ENCODE measurements at places on chromosomes 7 and 10.

DNA sequence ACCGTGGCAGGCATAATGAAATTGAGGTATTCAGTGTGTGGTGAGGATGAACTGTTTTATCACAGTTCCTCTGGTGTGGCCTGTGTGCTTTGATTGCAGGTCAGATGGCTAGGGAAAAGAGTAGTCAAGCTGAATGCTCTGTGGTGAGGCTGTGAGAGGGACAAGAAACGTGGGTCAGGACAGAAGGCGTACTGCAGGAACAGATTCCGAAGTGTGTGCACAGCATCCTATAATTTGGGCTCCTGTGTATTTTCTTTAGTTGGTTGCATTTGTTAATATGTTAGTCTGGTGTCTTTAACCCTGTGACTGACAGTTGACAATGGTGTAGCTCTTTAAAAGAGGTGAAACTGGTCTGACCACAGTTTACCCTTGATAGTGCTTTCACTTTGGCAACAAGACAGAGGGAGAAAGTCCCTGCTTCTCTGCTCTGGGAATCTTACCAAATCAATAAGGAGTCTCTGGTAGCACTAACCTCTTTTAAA lies 76.5 kb downstream of the AUTS2 start:
- DNase-seq, result no peak

GRCh38 chr7:86889501-86889900 lies 170.0 kb downstream of the ELAPOR2 start:
- DNase-seq, result no peak

DNA sequence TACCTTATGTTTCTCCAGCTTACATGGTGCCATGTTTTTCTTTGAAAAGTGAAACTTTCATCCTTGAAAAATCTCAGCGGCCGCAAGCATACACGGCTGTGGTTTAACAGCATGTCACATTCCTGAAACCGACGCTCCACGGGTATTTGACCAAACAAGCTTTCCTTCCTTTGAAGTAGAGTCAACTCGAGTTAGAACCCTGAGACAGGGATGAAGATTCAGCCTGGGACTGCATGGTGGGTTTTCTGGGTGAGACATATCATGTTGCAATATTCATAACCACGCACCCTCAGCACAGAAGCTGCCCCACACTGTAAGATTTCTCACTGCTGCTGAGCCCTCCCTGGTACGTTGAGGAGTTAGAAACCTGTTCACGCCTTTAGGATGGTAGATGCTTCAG lies 8.1 kb downstream of the CYP26A1 start:
- DNase-seq, result no peak

DNA sequence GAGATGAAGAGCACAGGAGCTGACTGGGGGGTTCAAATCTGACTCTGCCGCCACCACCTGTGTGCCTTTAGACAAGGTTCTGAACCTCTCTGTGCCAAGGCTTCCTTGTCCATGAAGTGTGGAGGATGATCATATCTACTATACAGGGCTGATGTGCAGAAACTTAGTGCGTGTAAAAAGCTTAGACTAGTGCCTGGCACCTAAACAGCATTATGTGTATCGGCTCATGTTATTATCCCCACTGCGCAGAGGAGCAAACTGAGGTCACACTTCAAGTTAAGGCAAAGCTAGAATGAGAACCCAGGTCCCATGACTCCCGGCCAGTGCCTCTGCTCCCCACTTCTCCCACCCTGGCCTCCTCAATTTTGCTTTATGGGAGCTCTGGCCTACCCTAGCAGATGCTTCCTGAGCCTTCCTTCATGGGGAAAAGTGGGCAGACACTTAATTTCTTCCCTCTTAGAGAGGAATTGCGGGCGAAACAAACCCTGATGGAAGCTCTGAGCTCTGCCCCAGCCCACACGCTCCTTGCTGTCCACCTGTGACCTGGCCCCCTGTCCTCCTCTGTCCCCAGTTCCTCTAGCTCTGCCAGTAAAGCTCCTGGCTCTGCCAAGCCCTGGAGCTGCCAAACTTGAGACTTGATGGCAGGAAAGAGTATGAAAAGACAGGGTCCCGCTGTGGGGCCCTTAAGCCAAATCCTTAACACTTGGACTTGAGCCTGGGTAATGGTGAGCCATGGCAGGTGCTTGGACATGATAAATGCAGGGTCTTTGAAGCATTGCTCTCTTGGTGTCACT lies 71.0 kb downstream of the CDH23 start:
- no peak for DNase-seq

GRCh38 chr10:7797582-7797981 lies 9.6 kb downstream of the ATP5F1C start:
- no peak for DNase-seq

GRCh38 chr7:2129323-2130095 lies 103.2 kb downstream of the MAD1L1 start:
- peak; percentile 60 for DNase-seq

GRCh38 chr10:68633281-68633680 lies 73.1 kb downstream of the TET1 start:
- no peak for DNase-seq

DNA sequence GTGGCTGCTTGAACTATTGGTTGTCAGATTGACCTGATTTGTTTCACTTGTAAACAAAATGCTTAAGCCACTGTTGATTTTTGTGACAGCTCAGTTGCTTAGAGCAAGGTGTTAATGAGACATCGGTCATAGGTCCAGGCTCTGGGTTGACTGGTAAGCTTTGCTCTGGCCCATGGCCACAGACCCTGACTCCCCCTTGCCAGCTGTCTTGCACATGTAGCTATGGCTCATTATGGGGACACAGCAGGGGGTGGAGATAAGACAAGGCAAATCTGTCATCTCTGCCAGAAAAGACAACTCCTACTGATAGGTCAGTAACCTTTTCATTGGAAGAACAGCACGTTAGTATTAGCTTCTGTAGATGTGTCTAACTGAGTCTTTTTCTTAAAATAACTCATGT lies 95.3 kb downstream of the KAT6B start:
- DNase-seq, result no peak

DNA sequence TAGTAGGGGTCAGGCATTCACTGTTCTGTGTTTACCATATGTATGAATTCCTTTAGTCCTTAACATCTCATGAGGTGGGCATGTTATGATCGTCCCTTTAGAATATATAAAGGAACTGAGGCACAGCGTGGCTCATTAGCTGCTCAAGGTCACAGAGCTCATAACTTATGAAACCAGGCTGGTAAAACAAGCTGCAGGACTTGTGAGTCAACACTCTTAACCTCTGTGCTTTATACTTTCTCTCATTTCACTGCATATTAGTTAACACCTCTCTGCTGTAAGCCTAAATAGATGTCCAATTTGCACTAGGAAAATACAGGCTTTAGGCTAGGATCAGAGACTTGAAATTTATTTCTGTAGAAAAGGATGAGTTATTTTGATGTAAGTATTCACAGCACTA lies 180.3 kb upstream of the HDAC9 start:
- DNase-seq, result no peak

DNA sequence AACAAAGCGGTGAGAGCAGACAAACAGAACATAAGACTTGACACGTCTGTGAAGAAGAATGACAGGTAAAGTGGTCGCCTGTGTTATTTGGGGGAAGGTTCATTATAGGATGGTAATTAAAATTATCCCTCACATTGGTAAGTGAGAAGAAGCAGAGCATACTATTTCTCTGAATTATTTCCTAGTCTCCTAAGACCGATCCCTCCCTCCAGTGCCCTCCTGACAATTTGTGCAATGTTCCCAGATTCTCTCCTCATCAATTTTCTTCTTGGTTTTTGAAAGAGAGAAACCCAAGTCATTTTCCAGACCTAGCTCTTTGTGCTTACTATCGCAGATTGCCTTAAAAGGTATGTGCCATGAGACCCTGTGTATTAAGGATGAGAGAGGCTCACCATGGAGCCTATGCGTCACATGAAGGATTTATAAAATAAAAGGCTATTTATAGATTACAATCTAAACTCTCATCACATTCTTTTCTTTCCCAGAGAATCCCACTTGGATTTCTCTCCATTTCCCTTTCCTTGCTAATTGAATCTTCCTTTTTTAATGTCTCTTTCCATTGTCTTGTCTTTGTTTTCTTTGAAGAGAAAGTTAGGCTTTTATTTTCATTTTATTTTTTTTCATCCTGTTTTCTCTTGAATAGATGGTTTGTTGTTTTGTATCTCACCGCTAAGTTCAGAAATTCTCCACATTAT lies 112.0 kb downstream of the PPP1R3A start:
- DNase-seq, result no peak

DNA sequence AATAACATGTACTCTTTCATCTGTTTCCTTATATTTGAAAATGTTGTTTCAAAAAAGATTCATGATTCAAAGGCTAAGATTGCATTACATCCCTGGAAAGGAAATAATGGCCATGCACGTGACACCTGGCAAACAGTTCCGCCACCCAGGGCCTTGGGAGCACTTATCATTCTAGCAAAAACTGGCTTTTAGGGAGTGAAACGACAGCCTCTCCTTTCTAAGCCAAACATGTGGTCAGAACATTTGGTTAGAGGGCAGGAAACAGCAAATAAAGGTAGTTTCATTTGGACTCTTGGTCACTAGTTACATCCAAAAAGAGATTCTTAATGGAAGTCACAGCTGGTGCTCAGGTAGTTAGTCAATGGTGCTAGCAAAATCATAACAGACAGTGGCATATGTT lies 83.5 kb downstream of the FAS start:
- no peak for DNase-seq

- no peak for DNase-seq
Observed at GRCh38 chr10:29176845-29177832, 111.7 kb upstream of the LYZL1 start.

GRCh38 chr7:128406314-128407232 lies 3.2 kb downstream of the IMPDH1 start:
- no peak for DNase-seq

GRCh38 chr10:10803278-10803677 lies 214.4 kb upstream of the CELF2 start:
- DNase-seq, result no peak

Measured in germinal center (tissue), 1 donor.